Cortex of kidney (tissue), 1 donor: ENCODE measurements at places on chromosomes 7 and 10.

DNA sequence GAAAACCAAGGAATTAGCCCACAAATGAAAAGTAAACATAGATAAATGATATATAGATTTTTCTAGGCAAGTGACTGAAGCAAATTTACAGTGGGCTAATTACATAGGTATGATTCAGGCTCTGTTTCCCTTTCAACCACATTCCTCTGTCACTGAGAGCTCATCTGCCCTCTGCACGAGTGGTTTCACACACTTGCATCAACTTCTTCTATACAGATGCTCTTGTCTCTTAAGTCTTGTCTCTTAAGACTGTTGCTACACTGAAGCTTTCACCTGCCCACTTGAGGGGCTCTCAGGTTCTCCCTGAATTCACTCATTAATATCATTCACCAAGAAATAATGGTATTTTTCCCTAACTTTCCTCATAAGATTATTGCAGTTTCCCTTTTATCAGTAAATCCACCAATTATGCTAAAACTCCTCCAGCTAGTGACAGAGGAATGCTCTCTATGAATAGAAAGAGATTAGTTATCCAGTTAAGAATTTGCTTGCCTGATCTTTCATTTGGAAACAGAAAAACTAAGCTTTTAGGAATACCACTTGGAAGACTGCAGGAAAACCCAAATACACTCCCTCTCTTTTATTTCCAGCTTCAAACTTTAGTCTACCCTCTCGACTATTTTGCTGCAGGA, 95.7 kb downstream of the ELAPOR2 start:
- no peak for DNase-seq

GRCh38 chr7:5375925-5376324, 47.7 kb downstream of the TNRC18 start:
- no peak for DNase-seq

DNA sequence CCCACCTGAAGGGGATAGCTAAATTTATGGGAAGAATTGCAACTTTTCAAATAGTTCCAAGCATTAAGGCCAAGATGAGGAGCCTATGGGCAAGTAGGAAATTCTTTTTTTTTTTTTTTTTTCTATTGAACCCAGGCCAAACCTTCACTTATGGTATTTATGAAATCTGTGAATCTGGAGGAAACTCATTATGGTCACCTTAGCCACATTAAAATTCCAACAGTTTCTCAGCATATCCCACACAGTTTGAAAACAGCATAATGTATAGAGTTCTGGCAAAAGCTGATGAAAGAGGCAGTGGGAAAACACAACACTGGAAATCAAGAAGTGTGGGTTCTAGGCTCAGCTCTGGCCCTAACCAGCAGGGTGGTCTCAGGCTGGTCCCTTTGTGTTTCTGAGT, 236.9 kb downstream of the PTEN start:
- no peak for DNase-seq

- DNase-seq: no peak
Measured at GRCh38 chr7:149334219-149334618, 72.2 kb downstream of the ZNF783 start.

GRCh38 chr10:74542077-74542476, 284.3 kb upstream of the KAT6B start:
- DNase-seq: no peak

- no peak for DNase-seq
Measured at GRCh38 chr7:137399827-137400823, 56.6 kb upstream of the PTN start.

DNA sequence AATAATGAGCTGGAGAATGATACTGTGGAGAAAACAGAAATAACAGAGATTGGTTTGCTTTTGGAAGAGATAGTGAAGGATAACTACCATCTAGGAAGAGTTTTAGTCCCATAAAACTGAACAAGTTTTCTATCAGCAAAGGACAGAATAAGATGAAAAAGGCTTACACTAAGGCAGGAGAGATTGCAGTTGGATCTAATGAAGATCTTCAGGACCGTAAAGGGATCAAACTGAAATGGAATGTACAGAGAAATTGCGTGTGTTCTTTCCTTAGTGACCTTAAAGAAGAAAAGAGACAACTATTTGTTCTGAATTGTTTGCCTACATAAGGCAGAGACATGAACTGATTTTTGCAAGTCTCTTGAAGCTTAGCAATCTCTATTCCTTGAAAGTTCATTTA, 191.7 kb upstream of the MTPN start:
- no peak for DNase-seq

DNA sequence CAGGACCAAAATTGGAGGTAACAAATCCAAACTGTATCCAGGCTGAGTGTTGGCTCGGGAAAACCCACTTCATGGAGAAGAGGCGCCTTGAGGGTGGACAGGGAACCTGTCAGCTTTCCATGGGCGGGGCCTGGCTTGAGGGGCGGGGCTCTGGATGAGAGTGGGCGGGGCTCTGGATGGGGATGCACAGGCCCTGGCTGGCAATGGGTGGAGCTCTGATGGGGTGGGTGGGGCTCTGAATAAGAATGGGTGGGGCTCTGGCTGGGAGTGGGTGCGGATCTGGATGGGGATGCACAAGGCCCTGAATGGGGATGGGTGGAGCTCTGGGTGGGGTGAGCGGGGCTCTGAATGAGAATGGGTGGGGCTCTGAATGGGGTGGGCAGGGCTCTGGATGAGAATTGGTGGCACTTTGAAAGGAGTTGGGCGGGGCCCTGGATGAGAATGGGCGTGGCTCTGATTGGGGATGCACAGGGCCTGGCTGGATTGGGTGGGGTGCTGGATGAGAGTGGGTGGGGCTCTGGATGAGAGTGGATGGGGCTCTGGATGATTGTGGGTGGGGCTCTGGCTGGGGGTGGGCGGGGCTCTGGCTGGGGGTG, 96.6 kb upstream of the NPTX2 start:
- DNase-seq: no peak

DNA sequence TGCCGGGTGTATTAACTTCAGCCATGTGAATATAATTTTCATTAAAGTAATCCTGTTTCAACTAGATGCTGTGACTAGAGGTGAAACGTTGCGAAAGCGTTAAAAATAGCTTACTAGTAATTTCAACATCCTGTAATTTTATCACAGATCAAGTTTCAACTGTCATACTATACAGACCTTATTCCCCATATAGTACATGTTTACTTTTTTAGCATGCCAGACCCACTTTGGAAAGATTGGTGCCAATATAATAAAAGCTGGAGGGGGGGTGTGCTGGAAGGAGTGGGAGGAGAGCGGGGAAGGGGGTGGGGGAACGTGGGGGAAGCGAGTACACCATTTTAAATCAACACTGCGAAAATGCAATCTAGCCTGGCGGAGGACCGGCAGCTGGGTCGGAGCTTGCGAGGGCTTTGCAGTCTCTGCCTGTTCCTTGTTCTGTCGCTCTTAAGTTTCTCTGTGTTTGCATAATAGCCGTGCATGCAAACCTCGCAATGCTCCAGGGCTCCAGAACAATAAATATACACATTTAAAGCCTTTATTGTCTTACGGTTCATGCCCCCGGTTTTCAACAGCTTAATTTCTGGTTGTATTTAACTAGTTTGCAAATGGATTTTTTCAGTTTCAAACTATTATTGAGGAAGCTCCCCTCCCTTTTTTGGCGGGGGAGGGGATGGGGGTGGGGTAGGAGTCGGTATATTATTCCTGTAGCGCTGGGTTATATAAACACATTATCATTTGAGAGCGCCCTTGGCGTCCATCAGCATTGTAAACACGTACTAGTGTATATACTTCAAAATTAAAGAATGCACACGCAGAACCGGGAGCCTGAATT, 1.3 kb upstream of the ARID5B start:
- no peak for DNase-seq

DNA sequence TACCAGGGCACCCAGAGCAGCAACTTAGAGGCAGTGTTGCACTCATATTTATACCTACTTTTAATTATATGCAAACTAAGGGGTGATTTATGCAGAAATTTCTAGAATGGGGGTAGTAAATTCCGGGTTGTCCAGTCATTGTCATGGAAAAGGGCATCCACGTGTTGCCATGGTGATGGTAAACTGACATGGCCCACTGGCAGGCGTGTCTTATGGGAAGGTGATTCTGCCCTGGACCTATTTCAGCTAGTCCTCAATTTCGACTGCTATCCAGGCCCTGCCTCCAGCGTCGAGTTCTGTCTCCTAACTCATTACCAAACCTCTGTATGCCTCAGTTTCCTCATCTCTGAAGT, 12.8 kb downstream of the SNX8 start:
- no peak for DNase-seq

GRCh38 chr10:61153771-61154170, 209.8 kb upstream of the RHOBTB1 start:
- DNase-seq: no peak

DNA sequence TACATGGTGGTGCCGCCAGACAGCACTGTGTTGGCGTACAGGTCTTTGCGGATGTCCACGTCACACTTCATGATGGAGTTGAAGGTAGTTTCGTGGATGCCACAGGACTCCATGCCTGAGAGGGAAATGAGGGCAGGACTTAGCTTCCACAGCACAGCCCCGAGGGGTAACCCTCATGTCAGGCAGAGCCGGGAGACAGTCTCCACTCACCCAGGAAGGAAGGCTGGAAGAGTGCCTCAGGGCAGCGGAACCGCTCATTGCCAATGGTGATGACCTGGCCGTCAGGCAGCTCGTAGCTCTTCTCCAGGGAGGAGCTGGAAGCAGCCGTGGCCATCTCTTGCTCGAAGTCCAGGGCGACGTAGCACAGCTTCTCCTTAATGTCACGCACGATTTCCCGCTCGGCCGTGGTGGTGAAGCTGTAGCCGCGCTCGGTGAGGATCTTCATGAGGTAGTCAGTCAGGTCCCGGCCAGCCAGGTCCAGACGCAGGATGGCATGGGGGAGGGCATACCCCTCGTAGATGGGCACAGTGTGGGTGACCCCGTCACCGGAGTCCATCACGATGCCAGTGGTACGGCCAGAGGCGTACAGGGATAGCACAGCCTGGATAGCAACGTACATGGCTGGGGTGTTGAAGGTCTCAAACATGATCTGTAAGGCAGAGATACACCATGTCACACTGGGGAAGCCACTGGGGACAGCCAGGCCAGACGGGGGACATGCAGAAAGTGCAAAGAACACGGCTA, 104.6 kb upstream of the TNRC18 start:
- DNase-seq: no peak

DNA sequence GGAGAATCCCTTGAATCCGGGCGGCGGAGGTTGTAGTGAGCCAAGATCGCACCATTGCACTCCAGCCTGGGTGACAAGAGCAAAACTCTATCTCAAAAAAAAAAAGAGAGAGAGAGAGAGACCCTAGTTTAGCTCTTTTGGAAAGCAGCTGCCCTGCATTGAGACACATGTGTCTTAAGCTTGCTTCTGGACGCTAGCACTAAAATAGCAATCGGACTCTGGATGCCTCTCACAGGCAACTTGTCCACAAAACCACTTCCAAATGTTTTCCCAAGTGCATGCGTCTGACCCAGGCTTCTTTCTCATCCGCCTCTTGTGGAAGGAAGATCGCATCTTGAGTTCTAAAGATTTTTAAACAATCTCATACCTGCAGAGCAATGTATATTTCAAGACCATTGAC, 182.7 kb downstream of the CUX1 start:
- no peak for DNase-seq

GRCh38 chr7:33841705-33842129, 63.6 kb upstream of the BMPER start:
- no peak for DNase-seq

GRCh38 chr10:70693619-70694335, 21.5 kb downstream of the ADAMTS14 start:
- no peak for DNase-seq

GRCh38 chr7:29115753-29116152, 30.6 kb downstream of the CPVL start:
- DNase-seq: no peak

- DNase-seq: no peak
Measured at GRCh38 chr7:107711301-107711700, 32.6 kb upstream of the CBLL1 start.

DNA sequence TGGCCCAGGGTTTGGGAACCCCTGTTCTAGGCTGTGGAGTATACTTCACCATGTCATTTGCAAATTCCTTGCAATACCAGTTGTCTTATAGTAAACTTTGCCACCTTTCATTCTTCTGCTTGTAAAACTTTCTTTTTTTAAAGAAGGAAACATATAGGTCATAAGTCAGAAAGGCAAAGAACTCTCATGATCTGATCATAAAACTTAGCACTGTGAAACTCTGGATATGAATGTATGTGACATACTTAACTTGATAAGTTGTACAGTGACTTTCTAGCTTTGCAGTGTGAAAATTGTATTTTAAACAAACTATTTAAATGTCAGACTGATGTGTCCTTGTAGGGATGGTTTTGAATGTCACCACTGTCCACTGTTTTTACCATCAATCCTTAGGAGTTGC, 31.0 kb upstream of the SAMD9L start:
- DNase-seq: no peak

DNA sequence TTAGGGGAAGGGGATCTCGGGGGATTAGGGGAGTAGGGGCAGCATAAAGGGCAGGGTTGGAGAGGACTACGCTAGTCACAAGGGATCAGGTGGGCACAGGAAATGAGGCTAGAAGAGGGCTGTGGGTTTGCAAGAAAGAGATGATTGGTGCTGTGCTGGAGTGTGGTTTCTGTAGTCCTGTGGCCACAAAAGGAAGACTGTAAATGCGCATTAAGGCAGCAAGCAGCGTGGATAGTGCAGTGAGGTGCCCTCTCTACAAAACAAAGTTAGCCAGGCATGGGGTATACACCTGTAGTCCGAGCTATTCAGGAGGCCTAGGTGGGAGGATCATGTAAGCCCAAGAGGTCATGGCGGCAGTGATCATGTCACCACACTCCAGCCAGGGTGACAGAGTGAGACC, 212.1 kb downstream of the MLLT10 start:
- DNase-seq: no peak

DNA sequence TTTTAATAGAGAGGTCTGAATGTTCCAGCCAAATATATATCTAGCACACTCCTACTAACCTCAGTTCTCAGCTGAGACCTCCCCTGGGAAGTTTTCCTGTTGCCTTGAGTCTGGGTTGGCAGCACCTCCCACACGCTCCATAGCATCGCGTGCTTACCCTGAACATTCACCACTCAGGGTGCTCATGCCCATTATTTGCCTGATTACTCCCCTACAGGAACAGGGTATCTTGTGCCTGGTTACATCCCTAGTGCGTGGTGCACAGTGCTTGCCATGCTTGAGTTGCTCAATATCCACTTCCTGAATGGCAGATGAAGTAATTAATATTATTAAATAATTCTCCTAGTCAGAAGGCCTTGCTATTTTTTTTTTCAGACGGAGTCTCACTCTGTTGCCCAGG, 269.9 kb upstream of the IMMP2L start:
- DNase-seq: no peak
